ENCODE measurements at places on chromosomes 1 and 21.

DNA sequence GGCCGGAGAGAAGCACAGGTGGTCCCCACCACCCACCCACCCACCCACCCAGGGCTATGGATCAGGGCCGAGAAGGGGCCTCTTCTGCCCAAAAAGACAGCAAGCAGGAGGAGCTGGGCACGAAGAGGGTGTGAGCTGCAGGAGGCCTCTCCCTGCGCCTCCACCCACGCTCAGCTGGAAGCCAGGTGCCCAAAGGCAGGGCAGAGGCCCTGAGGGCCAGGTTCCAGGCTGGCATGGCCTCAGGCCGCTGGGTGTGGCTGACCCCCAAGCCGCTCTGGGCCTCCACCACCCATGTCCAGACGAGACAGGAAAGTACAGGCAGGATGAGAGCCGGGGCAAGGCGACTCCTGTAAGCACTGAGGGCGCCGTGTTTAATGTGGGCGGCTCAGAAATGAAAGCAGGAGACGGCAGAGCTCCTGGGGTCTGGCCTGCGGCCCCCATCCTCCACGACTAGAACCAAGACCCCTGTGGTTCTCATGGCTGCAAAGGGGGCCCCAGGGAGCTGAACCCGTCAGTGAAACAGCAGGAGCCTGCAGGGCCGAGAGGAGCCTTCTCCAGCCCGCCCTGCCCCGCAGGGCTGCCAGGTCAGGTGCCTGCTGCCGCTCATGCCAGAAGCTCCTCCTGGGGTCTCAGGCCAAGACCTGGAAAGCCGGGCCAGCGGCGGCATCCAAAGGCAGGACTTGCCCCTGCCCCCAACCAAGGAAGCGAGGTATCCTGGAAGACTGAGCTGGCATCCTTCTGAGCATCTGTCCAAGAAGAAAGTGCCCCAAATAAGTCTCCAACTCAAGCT is 56.0 kb downstream of the MEGF6 start:
- no peak for DNase-seq

GRCh38 chr1:90876101-90876500 is 145.7 kb downstream of the ZNF644 start:
- no peak for DNase-seq

DNA sequence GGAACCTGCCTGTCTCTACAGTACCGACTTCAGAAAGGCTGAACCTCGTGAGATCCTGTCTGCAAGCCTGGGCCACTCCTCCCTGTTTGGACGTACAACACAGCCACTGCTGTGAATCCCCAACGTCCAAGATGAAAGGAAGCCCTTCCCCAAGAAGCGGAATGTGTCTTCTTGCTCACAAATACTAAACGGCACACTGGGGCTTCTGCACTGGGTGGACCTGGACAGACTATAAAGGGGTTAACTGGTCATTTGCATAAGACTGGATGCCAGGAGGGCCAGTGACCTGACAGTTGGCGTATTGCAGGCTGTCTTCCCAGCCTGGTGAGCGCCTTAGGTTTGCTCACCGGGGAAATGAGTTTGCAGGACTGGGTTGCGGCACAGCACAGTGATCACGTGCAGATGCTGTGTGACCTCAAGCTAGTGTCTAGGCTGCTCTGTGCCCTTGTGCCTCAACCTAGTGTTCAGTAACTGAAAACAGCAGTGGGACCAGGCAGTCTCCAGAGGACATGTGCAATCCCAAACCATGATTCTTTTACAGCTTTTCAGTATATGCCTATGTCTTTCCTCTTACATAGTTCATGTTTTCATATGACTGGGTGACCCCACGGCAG is 19.5 kb upstream of the AJAP1 start:
- no peak for DNase-seq

GRCh38 chr21:15098908-15099307 is 34.1 kb upstream of the NRIP1 start:
- no peak for DNase-seq

- no peak for DNase-seq
Observed at GRCh38 chr1:21436488-21437340, 3.2 kb upstream of the NBPF3 start.

- peak; percentile 73 for DNase-seq
Observed at GRCh38 chr1:169604781-169605560, 18.7 kb upstream of the F5 start.

- DNase-seq, result no peak
Observed at GRCh38 chr1:30417701-30418046, 305.7 kb downstream of the MATN1 start.

DNA sequence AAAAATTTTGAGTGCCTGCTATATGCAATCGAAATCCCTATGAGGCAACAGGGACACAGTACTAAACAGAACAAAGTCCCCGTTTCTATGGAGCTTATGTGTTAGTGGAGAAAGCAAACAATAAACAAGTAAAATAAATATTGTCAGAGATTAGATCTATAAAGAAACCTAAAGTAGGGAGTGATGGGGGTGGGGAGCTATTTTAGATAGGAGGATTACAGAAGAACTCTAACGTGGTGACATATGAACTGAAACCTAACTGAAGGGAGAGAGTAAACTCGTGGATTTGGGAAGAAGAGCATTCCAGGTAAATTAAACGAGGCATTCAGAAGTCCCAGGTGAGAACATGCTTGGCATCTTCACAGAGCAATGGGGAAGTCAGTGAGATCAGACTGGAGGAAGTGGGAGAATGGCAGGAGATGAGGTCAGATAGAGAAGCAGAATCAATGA is 154.5 kb downstream of the DENND1B start:
- no peak for DNase-seq

GRCh38 chr1:44672961-44673674 is 1.2 kb downstream of the TMEM53 start:
- no peak for DNase-seq

GRCh38 chr21:19256934-19257660 is 853.5 kb upstream of the TMPRSS15 start:
- DNase-seq, result no peak

- no peak for DNase-seq
Observed at GRCh38 chr1:67312615-67313014, 4.9 kb downstream of the IL12RB2 start.

GRCh38 chr21:46057710-46058241 is 40.1 kb upstream of the COL6A2 start:
- DNase-seq, result no peak

GRCh38 chr1:79744746-79745145 is 738.2 kb upstream of the ADGRL4 start:
- DNase-seq, result no peak

- no peak for DNase-seq
Observed at GRCh38 chr21:41477641-41478318, 30.2 kb downstream of the TMPRSS2 start.

- no peak for DNase-seq
Observed at GRCh38 chr1:113834716-113835115, 22.4 kb upstream of the RSBN1 start.

- DNase-seq, result no peak
Observed at GRCh38 chr1:119101563-119101962, 38.9 kb downstream of the WARS2 start.

DNA sequence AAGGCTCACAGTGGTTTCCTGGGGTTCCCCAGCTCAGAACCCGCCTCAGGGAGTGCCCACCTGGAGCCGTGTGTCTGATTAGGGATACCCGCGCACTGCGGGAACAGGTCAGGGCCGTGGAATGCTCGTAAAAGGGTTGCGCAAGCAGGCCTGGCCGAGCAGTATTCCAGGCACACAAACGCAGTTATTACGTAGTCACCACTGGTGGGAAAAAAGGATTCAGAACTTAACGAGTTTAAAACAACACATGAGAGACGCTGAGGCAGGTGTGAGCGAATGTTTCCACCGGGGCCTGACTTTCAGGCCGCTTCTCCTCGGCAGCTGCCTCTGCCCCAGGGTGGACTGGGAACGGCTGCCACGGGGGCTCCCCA is 18.2 kb downstream of the PLCH2 start:
- no peak for DNase-seq

DNA sequence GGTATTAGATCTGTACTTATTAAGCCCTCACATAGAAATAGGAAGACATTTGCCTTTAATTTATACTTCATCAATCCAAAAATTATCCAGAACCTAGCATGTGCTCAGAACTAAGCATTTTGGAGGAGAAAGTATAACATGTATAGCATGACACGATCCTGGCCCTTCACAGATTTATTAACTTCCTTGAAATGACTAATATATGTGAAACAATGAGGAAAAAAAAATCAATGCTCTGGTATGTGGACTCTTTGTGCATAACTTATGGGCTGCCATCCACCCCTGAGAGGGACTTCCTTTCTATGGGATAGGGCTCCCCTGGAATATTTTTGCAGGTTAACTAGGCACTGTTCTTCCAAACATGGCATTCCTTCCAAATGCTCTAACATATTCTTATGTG is 36.6 kb downstream of the CCDC185 start:
- DNase-seq, result no peak

- no peak for DNase-seq
Observed at GRCh38 chr1:40971966-40972365, 7.5 kb upstream of the CTPS1 start.

GRCh38 chr21:39483917-39484316 is 32.1 kb downstream of the SH3BGR start:
- no peak for DNase-seq

DNA sequence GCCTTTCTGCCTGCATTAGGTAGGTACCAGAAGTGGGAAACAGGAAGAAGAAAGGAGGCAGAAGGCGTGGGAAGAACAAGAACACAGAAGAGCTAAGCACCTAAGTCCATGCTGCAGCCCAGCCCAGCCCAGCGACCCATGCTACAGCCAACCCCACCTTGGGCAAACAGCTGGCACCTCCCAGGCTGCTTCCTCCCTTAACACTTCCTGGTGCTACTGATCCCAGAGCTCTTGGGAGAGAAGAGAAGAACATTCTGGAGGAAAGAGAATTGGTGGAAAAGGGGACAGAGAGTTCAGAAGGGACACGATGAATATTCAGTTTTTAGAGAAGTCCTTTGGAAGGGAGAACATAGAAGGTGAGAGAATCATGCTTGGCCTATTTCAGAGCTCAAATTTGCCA is 28.5 kb downstream of the PLEKHA6 start:
- no peak for DNase-seq

DNA sequence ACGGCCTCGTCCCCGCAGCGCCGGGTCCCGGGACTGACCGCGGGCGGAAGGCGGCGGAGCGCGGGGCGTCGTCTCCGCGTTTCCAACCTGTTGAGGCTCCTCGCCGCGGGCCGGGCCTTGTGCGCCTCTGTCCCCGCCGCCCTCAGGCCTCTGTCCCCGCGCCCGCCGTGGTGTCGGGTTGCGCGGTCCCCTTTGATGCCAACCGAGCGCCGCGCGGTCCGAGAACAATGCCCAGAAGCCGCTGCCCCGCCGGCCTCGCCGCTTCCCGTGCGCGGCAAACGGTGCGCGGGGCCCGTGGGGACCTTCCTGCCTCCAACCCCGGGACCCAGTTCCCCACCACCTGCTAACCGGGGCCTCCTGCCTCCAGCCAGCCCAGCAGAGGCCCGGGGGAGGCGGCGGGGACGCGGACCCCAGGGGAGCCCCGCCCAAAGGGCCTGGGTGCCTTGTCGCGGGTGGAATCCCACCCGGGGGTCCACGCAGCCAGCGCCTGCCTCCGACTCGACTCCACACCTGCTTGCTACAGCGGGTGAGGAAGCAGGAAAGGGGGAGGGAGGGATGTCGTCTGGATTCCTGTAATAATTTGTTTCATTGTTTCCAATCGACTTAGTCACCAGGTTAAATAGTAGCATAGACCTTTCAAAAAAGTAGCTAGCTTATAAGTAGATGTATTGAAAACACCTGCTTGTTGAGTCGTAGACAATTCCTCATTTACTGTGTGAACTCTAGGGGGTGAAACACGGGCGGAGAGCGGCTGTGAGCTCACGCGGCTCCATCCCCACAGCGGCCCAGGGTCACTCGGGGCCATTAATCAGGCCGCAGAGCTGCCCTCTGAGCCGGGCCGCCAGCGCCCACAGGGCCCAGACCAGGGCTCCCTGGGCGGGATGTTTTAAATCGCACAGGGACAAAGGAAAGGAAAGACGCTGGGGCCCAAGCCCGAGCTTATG is 1.1 kb downstream of the COL18A1 start:
- no peak for DNase-seq

DNA sequence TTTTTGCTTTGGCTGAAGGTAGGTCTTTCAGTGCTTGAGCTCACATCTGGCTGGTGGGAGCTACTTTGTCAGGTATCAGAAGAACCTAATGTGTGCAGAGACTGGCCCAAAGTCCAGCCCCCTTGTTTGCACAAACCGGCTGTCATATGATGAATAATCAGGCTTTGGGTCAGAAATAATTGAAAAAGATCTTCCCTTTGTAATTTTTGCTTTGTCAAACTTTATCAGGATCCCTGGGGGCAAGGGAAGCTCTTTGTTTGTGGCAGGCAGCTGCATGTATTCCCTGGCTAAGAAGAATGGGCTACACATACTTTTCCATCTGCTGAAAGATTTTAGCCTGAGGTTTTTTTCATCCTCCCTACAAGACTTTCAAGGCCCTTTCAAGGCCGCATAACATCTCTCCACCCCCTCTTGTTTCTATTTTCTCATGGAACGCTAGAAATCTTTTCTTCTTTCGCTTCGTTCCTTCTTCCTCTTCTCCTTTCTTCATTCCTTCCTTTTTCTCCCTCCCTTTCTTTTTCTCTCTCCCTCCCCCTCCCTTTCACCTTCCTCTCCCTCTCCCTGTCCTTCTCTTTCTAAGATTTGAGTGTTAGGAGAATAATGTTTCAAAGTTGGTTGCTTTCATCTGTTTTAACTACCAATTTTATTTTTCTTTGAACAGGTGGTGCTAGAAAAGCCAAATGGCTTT is 25.5 kb downstream of the TUFT1 start:
- no peak for DNase-seq

GRCh38 chr1:54506594-54506993 is 41.4 kb upstream of the ACOT11 start:
- no peak for DNase-seq

DNA sequence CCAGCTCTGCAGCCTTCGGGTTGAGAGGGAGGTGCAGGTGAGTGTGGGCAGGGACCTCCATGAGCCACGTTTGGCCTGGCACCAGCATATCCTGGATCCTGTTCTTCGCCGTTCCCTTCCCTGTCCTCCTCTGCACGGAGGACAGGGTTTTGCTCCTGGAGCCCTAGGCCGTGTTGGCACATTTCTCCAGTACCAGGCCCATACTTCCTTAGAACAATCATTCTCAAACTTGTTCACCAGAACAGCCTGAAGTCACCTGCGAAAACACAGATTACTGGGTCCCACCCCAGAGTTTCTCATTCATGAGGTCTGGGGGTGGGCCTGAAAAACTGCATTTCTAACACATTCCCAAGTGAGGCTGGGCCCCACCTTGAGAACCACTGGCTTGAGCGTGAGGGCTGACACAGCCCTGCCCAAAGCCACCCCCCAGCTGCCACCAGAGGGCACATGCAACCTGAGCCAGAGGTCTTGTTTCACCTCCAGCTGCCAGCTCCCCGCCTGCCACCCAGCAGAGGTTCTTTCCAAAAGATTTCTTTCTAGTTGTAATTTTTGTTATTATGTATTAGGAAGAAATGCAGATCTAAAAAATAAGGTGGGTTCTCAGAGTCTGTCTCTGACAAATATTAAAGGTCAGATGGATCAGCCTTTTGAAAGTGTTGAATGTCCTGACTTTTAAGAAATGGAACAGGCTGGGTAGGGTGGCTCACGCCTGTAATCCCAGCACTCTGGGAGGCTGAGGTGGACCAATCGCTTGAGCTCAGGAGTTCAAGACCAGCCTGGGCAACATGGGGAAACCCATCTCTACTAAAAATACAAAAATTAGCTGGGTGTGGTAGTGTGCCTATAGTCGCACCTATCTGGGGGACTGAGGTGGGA is 39.6 kb upstream of the LDLRAP1 start:
- peak; percentile 72 for DNase-seq

Data from CD4-positive, alpha-beta T cell treated with Interleukin-21 for 1 hour (primary cell).